ENCODE measurements at places on chromosomes 11 and 22.

DNA sequence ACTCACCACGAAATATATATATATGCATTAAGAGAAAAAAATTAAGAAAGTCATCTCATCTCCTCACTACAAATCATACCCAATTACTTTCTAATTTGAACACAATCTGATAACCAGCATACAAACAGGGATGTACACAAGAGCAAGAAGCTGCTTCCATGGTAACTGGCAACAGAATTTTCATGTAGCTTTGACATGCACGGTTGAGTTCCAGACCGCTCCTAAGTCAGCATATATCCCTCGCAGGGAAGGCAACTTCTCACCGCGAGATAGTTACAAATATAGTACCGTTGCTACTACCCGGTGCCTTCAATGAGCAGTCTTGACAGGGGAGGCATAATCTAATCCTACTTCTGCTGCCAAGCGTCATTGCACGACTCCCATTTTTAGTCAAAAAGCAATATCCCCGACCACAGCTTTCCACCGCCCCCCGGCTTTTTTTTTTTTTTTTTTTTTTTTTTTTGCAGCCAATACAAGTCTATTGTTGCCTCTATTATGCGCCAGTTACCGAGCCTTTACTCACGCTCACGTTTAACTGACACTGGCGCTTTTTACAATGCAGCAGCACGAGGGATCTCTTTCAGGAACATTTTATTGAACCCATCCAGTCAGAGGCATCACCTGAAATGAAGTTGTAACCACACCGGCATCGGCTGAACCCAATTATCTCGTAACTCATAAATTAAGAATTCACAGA lies 2.2 kb downstream of the CADM1 start:
- no peak for DNase-seq

GRCh38 chr11:128713595-128713994 lies 19.7 kb downstream of the FLI1 start:
- DNase-seq, result no peak

DNA sequence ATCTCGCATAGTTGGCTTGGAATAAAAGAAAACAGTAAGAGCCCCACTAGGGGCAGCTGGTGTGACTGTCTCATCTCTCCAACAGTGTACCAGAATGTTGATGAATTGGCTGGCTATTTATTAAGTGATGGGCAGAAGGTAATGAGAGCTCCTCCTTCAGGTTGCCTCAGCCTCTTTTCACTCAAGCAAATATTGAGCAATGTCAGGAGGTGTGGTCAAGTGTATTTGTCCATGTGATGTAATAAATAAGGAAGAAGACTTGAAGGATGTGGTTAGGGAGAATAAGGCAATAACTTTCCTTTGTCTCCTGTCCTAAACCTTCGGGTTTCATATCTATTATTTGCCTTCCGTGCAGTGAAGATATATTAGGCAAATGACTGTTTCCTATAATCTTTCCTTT lies at the start of gene TCN1:
TCN1 (minus strand) TSS at position 91 of the 400 bp plus-strand sequence; CDS start at position 74, 17 bp downstream.
- DNase-seq, result no peak

GRCh38 chr11:118634431-118635236 lies 27.2 kb downstream of the PHLDB1 start:
- no peak for DNase-seq

DNA sequence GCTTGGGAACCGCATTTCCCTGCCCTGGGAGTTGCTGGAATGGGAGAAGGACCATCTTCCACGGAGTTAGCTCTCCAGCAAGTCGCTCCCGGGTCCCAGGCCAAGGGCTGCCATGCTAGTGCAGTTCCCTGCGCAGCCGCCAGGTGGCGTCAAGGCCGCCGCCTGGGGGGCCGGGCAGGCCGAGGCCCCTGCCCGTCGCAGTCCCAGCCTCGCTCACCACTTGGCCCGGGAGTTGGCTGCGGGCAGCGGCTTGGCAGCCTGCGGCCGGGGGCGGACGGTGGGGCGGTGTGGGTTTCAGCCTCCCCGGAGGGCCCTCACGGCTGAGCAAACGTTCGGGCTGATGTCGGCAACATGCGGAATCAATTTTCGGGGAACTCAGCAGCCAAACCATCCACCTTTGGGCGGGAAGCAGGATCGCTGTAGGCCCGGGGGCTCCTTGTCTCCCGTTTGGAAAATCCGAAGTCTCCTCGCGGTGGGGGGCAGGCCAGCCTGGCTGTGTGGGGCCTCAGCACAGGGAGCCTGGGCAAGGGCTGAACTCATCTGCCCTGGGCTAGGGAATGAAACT lies 415.1 kb downstream of the SOX6 start:
- peak; percentile 33 for DNase-seq

- DNase-seq, result peak; percentile 63
These were observed 7.5 kb upstream of the C11orf97 start for GRCh38 chr11:94504689-94505293.

GRCh38 chr11:11263238-11264005 lies 89.6 kb downstream of the CSNK2A3 start:
- peak; percentile 16 for DNase-seq

- no peak for DNase-seq
These were observed 42.5 kb downstream of the SFI1 start for GRCh38 chr22:31538815-31539214.

DNA sequence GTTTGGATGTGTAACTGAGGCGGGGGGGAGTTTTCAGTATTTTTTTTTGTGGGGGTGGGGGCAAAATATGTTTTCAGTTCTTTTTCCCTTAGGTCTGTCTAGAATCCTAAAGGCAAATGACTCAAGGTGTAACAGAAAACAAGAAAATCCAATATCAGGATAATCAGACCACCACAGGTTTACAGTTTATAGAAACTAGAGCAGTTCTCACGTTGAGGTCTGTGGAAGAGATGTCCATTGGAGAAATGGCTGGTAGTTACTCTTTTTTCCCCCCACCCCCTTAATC lies 2.3 kb downstream of the MALAT1 start:
- DNase-seq, result no peak

- DNase-seq, result no peak
These were observed 2.0 kb downstream of the SYNGR1 start for GRCh38 chr22:39351689-39352214.

- DNase-seq, result no peak
These were observed 48.2 kb downstream of the NRXN2 start for GRCh38 chr11:64674774-64675173.

DNA sequence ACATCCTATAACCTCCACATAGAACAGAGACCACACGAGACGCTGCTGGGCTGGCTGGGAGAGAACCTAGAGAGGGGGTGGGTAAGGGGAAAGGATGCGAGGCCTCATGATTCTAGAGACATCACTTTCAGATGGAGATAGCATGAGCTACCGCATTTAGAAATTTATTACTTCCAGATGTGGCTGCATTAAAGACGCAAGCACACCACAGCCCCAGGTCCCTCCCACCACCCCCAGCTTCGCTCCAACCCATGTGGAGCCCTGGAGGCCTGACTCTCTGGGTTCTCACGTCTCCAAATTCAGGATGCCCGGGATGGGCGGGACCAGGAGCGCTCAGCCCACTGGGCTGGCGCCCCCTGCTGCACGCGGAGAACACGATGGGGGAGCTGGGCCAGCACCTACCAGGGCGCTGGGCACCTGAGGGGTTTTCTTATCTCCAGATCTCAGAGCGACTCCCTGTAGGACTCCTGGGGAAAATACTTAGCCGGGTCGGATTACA lies 13.6 kb downstream of the MRPL21 start:
- DNase-seq, result no peak

DNA sequence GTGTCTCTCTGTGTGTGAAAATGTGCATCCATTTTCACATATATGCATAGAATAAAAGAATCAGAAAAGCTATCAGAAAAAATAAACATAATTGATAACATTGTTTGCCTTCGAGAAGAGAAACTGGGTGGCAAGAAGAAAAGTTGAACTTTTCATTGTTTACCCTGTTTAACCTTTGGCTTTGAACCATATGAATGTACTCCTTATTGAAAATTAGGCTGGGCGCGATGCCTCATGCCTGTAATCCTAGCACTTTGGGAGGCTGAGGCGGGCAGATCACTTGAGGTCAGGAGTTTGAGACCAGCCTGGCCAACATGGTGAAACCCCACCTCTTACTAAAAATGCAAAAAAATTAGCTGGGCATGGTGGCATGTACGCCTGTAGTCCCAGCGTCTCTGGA lies 11.9 kb upstream of the OR9Q1 start:
- DNase-seq, result no peak

DNA sequence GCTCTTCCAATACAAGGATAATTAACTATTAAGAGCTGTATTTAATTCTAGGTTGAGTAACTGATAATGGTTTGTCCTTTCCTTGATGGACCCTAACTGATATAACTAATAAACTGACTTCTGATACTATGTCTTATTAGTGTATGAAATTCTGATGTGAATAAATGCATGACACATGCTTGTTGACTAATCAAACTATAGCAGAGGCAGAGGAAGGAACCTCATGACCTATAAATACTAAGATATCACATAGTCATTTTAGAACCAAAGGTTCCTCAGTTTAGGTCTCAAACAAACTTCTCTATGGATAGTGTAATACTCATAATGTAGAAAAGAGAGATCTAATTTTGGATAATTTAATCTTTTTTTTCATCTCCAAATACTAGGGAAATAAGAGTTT lies 4.8 kb upstream of the HBD start:
- no peak for DNase-seq

GRCh38 chr11:98568013-98568412 lies 452.7 kb upstream of the CNTN5 start:
- DNase-seq, result no peak

- no peak for DNase-seq
These were observed 67.8 kb downstream of the CASP12 start for GRCh38 chr11:104830508-104830907.
